IPS DF 6.9 (cell line): ENCODE measurements at places on chromosomes 7 and 10.

- DNase-seq, result no peak
These were observed 10.2 kb downstream of the ZDHHC16 start for GRCh38 chr10:97456034-97456685.

- no peak for DNase-seq
These were observed 617.6 kb downstream of the PTPRN2 start for GRCh38 chr7:157969995-157970394.

- DNase-seq, result no peak
These were observed 73.5 kb upstream of the ASAH2 start for GRCh38 chr10:50324680-50325393.

GRCh38 chr7:75772081-75773077, at the start of gene CCL26:
CCL26 (minus strand) TSS chr7:75772211; CDS start chr7:75772176, 35 bp downstream.
- DNase-seq, result no peak

- no peak for DNase-seq
These were observed 26.3 kb upstream of the CCDC7 start for GRCh38 chr10:32419615-32420014.

DNA sequence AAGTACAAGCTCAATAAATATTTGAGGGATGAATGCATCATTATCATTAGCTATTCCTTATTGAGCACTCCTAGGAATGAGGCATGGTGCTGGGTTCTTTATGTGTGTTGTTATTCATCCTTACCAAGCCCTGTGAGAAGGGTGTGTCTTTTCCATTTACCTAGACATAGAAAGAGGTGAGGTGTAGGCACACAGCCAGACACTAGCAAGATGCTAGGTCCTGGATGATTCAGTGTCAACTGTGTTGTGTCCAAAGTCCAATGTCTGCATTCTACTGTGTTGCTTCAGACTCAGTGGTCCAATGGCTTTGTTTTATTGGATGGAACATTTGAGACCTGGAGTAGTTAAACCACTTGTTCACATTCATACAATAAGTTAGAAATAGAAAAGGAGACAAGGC, 605.5 kb downstream of the LRMDA start:
- DNase-seq, result no peak

GRCh38 chr7:138980563-138981291, 462 bp downstream of the KIAA1549 start:
- DNase-seq, result no peak

DNA sequence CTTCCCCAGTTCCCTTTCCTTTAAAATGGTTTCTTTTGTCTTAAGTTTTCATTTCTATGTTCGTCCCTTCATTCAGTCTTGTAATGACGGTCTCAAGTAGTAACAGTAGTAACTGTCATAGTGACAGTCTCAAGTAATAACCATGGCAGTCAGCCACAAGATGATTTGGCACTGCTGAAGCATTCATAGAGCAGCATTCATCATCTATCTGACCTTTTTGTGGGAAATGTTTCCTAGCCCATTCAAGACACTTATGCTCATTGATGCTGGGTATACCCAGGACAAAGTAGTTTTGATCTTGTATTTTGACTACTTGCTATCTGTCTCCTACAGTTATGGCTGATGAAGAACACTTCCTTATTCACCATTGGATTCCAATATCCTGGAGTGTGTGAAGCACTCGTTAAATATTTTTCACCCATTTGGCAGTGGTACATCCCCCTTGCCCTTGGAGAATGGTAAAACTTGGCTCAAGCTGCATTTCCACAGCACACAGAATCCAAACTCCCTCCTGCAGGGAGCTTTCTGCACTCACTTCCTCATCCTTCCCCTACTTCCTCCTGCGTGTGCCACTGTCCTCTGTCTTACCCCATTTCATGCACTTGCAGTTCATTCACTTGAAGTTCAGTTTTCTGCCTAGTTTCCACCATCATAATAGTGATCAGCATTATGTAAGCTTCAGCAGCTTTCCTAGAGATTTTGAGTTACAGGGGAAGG, 19.0 kb downstream of the GIMAP4 start:
- no peak for DNase-seq

GRCh38 chr7:156816943-156817572, 75.9 kb downstream of the LMBR1 start:
- DNase-seq, result no peak

DNA sequence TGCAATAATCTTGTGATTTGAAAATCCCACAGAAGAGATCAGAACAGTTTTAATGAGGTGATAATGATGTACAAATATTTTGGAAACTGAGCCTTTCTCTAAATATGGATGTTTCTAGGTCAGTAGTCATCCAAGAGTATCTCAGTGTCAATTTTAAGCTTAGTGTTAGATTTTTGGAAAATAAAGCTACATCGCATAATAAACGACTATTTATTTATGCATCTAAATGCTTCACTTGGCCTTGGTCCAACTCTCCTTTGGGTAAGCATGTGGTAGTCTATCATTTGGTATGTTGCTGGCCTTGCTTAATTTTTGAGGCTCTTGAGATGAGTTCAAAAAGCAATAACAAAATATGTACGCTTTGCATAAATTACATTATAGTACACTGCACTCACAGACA, 5.4 kb upstream of the PPP1R9A start:
- no peak for DNase-seq

DNA sequence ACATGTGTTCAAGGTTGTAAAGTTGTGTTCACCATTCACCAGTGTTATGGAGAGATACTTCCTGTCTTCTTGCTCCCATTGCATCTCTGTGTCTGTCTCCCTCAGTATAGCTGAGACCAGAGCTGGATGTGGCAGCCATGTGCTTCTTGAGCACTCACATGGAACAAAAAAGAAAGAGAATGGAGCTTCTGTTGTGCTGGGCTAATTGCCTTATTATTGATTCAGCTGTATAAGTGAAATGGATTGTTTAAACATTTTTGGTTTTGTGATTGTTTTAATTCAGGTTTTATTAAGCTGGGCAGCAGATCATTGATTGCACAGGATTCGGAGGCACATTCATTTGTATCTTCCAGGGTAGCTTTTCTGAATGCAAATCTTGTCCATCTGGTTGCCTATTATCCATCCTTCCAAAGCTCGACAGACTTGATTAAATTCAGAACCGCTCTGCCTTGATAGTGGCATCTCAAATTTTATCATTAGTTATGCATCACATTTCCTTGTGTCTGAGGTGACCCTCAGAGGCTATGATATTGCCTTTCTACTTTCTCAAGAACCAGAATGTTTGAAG, 119.9 kb downstream of the CCNY start:
- no peak for DNase-seq

GRCh38 chr10:116952729-116953128, 52.3 kb downstream of the SHTN1 start:
- DNase-seq, result no peak

- no peak for DNase-seq
These were observed 22.3 kb downstream of the AHCYL2 start for GRCh38 chr7:129247087-129247486.

- no peak for DNase-seq
These were observed 123.9 kb downstream of the PCLO start for GRCh38 chr7:83038787-83039186.

DNA sequence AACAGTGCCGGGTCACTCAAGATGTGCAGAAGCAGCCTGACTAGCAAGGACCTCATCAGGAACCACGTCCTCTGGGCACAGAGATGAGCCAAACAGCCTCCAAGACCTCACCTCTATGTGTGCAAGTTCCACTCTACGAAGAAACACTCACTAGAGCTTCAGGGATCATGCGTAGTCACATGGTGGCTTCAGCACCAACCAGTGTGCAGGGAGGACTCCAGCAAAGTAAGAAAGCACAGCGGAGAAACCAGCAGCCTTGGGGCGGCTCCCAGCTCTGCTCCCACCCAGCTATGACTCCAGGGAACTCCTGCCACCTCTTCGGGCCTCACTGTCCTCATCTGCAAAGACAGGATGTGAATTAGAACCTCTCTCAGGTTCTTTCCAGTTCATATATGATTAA, 58.2 kb downstream of the SLIT1 start:
- no peak for DNase-seq

GRCh38 chr7:126856691-126857291, 395.9 kb downstream of the GRM8 start:
- no peak for DNase-seq

DNA sequence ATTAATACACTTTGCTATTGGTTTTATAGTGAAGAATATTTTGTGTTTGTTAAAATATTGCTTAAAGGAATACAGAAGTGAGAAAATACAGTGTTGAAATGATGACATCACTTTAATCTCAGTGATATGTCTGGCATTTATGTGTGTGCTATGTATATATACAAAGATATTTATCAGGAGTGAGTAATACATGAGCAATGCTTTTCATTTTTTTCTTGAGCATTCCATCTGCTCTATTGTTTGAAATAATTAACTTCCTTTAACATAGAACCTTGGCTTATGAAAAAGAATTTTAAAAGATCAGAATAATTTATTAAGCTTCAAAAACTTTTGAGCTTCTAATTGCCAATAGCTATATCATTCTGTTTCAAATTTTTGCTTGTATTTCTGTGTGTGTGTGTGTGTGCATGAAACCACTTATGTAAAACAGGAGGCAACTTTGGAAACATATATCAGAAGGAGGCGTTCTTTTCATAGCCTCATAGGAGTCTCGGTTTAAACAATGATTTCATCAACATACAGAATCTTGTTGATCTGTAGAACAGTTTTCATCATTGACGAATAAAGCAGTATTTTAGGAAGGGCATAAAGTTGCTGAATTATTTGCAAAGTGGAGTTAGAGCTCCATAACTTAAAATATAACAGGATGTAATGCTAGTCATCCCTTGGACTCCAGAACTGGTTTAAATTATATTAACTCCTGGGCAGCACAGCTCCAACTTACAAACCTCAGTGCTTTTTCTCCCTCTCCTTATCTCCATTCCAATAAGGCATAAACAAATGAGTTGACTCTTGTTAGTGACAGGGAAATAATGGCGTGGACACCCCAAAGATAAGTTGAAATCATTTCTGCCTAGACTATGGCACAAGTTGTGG, 228.4 kb upstream of the DGKB start:
- DNase-seq, result no peak

GRCh38 chr7:2044883-2045471, 187.8 kb downstream of the MAD1L1 start:
- DNase-seq, result no peak

- peak; percentile 22 for DNase-seq
These were observed 1.2 kb downstream of the TSPAN12 start for GRCh38 chr7:120856621-120857352.

- no peak for DNase-seq
These were observed 27.3 kb downstream of the PFKP start for GRCh38 chr10:3094609-3095036.

GRCh38 chr7:28292834-28293526, 112.4 kb upstream of the JAZF1 start:
- DNase-seq, result no peak

GRCh38 chr7:12092499-12093130, 118.5 kb upstream of the TMEM106B start:
- DNase-seq, result no peak

GRCh38 chr7:81648716-81649115, 121.1 kb downstream of the HGF start:
- DNase-seq, result no peak

DNA sequence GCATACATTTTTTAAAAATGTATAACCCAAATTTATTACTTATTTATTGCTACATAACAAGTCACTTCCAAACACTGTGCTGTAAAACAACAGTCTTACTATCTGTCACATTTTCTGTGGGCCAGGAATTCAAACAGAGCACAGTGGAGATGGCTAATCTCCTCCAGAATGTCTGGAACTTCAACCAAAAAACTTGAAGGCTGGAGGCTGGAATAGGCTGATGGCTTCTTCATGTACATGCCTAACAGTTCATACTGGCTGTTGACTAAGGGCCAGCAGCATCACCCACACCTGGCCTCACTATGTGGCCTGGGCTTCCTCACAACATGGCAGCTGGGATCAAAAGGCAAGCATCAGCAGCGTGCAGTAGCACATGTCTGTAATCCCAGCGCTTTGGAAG, 92.4 kb upstream of the KMT2E start:
- DNase-seq, result no peak

- DNase-seq, result no peak
These were observed 258.1 kb downstream of the RPS24 start for GRCh38 chr10:78291722-78292121.

- no peak for DNase-seq
These were observed 66.8 kb downstream of the MAD1L1 start for GRCh38 chr7:2165610-2166594.

GRCh38 chr10:31126593-31126992, 94.9 kb upstream of the ZNF438 start:
- no peak for DNase-seq

- no peak for DNase-seq
These were observed 50.0 kb downstream of the NPY start for GRCh38 chr7:24334012-24334411.

- DNase-seq, result no peak
These were observed 25.5 kb upstream of the BAG3 start for GRCh38 chr10:119625570-119626280.

DNA sequence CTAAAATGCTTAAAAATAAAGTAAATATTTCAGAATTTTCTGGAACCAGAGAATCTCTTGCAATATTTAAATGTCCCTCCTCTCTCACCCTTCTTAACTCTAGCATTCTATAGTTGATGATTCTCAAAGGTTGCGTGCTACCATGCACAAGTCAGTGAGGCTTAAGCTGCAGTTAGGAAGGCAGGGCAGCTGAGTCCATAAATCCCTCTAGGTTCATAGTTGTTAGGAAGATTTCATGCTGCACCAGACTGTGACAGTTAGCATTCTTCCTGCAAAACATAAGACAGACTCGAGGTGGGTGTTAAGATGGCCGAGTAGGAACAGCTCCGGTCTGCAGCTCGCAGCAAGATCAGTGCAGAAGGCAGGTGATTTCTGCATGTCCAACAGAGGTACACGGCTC, 70.6 kb downstream of the MET start:
- DNase-seq, result no peak

GRCh38 chr7:36758879-36759278, 34.6 kb upstream of the AOAH start:
- DNase-seq, result no peak
